ENCODE measurements at places on chromosomes 12 and 14.

DNA sequence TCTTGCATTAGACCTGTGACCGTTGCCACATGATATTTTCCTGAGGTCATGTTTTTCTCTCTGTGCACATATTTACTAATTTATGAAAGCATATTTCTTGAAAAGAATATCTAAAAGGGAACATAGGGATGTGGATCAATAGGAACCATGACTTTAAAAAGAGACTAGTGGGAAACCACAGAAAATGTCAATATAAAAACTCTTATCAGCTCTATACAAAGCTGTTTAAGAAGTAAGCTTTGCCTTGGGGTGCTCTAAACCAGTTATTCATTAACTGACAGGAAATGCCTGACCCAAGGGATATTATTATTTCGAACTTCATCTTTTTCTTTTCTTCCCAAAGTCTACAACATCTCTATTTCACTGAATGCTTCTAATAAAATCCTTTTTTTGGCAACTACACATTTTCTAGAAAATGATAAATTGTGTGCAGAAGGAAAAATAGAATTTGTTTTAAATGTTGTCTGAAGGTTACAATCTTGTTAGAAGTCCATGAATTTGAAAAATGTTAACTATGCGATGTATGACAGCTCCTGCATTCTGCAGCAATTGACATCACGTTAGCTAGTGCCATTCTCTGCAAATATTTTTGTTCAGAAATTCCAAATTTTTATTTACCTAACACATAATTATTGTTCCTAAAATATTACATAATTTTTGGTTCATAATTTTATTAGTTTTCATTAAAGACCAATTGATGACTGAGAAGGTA lies 345.0 kb downstream of the SLC16A7 start:
- no peak for DNase-seq

DNA sequence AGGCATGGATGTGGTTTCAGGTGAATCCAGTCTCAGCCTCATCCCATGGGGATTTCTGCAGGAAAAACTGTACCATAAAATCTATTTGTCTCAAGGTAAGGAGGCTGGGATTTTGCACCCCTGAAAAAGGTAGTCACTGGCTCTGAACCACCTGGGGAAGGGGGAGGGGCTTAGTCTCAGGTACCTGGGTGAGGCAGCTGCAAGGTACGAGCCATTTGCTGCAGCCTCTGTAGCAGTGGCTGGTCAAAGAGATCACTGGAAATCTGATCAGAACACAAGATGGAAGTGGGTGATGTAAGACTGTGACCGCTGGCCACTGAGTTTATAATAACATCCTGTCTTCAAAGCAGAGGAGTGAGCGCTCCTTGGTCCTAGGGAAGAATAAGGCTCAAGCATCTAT lies 209.9 kb upstream of the NOS1 start:
- no peak for DNase-seq

DNA sequence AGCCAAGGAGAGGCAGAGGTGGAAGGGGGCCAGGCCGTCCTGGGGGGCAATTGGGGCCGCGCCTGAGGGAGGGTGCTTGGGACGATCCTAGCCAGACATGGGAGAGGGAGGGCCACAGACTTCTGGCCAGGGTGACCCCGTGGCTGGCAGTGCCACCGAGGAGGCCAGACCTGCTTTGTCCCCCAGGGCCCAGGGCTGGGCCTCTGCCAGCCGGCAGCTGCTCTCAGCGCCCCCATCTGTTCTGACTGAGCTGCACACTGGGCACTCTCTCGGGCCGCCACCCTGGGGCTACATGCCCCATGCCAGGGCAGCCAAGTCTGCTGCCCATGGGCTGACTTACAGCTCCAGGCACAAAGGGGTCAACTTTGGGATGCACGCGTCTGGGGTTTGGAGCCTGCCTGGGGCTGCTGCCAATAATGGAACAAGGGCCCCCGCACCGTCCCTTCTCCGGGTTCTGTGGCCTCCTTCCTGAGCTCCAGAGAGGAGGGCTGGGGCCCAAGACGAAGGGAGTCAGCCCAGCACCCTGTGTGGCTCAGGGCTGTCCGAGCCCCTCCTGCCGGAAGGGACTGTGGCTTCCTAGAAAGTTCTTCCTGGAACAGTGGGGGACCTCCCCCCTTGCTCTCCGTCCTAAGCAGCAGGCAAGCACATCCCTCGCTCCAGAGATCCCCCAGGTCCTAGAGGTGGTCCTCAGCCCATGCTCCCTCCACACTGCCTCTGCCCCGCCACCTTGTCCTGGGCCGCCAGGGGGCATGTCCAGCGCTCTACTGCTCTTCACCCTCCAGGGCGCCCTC lies 1.1 kb downstream of the ADSS1 start:
- DNase-seq: no peak

- DNase-seq: no peak
Observed at GRCh38 chr14:50045039-50045711, 71.2 kb downstream of the VCPKMT start.

DNA sequence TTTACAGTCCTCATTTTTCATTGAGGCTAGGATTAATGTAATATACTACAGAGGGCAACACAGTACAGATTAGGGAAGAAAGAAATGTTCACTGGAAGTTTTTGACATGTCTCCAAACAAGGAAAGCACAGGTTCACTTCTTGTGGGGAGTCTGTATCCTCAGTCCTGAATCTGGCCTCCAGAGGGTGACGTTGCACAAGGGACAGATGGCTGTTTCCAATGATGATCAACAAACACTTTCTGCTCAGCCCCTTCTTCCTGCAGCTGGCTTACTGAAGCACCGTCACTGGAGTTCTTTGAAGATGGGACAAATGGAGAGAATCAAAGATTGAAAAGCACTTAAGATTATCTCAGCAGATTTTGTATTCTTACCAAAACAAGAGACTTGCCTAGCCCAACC lies 123.3 kb upstream of the OR4E1 start:
- no peak for DNase-seq

DNA sequence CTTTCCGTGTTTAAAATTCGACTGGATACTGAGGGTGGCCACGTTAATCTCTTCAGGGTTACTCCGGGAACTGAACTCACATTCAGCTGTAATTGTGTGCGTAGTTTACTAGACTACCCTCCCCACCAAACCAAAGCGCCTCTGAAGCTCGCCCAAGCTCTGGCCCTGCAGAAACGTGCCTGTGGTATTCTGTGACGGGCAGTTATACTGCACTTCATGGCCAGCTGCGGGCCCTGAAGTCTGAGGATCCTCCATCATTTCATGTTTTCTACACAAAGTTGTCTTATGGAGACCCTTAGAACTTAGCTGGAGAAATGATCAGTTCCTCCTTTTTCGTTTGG lies 688 bp downstream of the ZNF26 start:
- no peak for DNase-seq

DNA sequence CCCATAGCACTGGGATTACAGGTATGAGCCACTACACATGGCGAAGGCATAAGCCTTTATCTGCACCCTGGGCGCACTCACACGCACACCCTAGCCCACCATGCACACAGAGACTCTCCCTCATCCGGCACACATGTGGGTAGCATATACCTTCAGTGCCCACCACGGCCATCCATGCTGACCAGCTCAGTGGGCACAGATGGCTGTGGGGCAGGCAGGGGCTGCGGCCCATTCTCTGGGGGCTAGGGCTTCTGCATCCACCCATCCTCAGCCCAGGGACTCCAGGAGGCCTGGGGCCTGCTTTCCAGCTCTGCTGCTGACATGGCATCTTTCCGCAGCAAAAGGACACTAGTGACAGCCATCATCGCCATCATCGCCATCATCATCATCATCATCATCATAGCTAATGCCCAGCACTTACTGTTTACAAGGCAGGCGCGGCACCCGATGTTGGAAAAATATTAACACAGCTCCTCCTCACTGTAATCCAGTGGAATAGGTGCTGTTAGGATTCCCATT lies 111.2 kb downstream of the NCOR2 start:
- DNase-seq: no peak

DNA sequence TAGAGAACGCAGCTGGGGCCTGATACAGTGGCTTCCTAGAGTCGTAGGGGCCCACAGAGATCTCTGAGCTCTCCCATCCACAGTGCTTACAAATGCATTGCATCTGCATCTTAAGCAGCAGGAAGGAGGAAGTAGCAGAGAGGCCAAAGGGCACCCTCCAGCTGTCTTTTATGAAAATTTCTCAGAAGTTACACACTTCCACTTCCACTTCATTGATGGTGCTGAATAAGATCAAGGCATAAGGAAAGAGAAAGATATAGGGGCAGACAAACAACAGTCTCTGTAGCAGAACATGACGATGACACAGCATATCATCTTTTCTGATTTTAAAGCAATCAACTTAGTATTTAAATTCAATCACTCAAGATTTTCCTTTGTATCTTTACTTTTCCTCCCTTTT lies 51.6 kb upstream of the ABCC9 start:
- DNase-seq: no peak

GRCh38 chr14:95265106-95266094 lies 54.3 kb downstream of the CLMN start:
- peak; percentile 100 for DNase-seq

Data from epithelial cell of proximal tubule (primary cell).